ENCODE measurements at places on chromosomes 3 and 15.

GRCh38 chr3:87796137-87796842 lies 262.5 kb downstream of the CGGBP1 start:
- DNase-seq = no peak

- DNase-seq = no peak
Measured at GRCh38 chr3:174957551-174958001, 98.4 kb downstream of the NAALADL2 start.

DNA sequence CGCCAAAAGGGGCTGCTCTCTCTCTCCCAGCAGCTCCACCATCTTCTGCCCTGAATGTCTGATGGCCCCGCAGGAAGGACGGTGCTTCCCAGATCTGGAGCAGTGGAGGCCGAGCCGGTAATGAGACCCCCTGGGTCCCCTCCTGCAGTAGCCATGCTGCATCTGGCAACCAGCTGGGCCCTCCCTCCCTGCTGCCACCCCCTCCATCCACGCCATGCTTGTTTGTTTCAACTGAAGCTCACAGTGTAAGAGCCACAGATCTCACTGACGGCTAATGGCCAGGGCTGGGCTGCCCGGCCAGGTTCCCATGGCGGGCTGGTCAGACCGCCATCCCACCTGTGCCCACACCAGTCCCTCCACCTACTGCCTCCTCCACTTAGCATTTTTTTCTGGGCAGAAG lies 260.8 kb downstream of the UACA start:
- no peak for DNase-seq

- no peak for DNase-seq
Measured at GRCh38 chr3:129481766-129482332, 41.8 kb downstream of the IFT122 start.

DNA sequence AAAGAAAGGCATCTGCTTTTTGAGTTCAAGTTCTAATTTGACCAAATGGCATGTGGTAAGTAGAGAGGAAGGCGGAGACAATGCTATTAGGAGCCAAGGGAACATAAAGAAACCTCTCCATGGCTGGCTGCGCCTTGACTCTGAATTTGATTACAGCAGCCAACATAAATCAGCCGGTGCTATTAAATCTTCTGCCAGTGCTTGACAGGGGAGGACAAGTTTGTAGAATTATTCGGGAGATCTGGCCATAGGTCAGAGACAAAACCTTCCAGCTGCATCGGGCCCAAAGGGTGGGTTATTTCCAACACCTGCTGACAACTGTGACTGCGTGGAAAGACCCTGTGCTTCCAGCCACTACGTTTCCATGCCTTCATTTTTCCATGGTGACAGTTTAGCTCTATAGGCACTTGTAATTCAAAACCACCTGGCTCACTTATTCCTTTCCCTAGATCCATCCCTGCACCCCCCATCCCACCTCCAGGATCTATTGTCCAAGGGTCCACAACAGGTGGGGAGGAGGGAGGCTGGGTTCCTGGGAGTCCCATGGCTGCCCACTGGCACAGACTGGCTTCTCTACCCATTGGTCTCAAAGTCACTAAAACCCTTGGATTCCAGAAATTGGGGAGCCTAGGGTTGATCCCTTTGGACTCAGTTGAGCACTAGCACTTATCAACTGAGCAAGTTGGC lies 15.9 kb downstream of the COLQ start:
- no peak for DNase-seq

DNA sequence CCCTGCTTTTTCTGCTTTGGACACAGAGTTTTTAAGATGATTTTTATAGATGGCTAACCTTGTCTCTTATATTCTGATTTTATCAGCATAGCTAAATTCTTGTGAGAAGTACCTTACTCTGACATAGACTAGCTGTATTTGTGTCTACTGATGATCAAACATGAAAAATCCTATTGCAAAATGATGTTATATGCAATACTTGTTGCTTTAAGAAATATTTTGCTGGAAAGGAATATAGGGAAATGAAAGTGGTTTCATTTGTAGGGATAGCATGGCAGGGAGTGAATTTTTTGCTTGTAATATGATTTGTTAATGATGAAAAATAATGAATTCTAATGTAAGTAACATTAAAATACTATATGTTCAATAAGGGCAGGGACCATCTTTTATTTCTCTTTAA lies 35.9 kb downstream of the CFAP91 start:
- no peak for DNase-seq

DNA sequence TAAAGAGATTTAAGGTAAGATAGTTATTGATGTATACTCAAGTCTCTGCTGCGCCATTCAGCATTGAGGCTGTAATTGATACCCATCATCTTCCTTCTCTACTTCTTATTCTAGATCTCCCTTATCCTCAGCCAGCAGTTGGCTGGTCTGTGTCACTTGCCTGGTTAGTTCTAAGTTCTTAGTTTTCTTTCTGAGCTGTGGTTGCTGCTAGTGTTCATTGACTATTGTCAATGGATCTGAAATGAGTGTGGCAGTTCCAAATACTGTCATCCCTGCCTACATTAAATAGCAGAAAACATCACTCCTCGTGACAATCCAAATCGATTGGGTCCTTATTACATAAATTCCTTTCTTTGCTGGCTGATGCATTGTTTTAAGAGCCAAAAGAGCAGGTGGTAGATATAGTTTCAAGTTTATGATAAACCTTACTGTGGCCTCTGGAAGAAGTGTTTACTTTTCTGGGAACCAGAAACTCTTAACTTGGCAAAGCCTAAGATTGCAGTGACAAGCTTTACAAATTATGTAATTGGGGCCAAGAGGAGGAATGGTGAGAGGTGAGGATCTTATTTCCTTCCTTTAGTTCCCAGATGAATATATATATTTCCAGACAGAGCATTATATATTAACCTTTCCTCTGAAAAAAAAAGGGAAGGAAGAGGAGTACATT lies 168.0 kb downstream of the GMNC start:
- no peak for DNase-seq

DNA sequence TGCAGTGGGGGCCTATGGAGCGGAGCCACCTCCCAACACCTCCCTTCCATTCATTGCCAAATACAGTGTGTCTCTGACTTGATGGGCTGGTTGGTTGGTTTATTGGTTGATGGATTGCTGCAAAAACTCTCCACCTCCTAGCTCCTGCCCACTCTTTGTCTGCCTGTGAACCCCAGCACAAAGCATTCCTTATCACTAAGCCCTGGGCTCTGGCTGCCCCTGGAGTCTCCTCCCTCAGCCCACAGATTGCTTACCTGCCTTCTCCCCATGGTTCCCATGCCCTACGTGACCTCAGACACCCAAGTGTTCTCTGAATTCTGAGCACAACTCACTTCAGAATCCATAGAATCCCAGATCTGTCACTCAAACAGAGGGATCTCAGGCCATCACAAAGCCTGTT lies 139.1 kb upstream of the TPM1 start:
- no peak for DNase-seq

DNA sequence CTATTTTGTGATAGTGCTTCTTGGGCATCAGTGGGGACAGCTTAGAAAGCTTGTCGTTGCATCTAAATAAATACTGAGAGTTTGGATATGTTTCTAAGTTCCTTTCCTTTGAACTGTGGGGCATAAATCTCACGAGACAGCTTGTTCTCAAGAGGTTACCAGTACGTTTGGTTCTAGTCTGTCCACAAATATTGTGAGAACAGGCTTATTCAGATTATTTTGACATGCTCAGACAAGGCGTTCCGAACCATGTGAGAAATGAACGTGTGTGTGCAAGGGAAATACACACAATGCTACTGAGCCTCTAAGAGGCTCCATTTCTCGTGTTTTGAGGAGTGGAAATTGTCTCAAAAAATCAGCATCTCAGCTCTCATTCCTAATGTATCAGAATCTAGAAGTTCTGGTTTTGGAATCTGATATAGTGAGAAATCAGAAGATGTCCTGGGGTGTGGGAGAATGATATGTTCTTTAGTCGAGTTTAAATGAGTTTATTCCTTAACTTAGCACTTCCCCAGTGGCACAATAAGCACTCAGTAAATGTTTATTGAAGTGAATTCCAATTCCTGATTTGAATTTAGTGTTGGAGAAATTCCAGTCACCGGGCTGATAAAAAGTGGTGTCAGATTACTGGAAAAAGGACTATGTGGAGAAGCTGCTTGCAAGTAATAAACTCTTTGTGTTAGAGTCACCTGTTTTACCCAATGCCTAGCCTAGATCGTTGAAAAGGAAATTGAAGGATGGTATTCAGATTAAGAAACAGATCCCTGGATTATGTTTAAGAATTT lies 481.5 kb downstream of the LPP start:
- no peak for DNase-seq
